Activated CD4-positive, alpha-beta T cell treated with anti-CD3 and anti-CD28 coated beads, Interleukin-2, amount 10 ng/mL, durations not matched to agents 24 days and 14 days (primary cell): ENCODE measurements at places on chromosomes 2 and 18. TPM values are rescaled to one million over a fixed set of nuclear protein-coding genes. Genes with fewer than 3 reads are reported as not detected.

DNA sequence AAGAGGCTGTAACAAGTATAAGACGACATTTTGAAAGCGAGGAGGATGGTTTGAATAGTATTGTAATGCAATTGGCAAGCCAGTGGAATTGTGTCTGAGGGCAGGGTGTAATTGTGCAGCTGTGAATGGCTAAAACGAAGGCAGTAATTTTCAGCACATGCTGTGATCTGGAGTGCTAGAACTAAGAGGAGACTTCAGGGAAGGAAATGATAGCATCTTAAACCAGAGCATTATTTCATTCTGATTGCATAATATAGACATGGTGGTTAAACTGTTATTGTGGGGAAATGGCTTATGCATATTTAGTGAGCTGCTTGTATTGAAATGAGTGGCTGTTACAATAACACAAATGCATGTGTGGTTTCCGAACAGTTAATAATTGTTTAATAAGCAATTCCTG, 36.3 kb downstream of the THSD7B start:
- H3K27me3 ChIP-seq, result no peaks in the 10 kb centered on the region
- no peak overlapping the region for H3K27ac ChIP-seq
- no peaks in the 10 kb centered on the region for H3K36me3 ChIP-seq
- DNase-seq, result no peak

GRCh38 chr2:221203125-221203524, 369.0 kb downstream of the EPHA4 start:
- no peaks in the 10 kb centered on the region for H3K36me3 ChIP-seq
- no peak overlapping the region for H3K4me3 ChIP-seq

GRCh38 chr2:65055422-65056214, 598 bp upstream of the CEP68 start:
- H3K27me3 ChIP-seq, result peaks cover 3% of the 10 kb centered on the region
- H3K4me1 ChIP-seq, result peaks cover 49% of the 10 kb centered on the region
- H3K36me3 ChIP-seq, result peaks cover 2% of the 10 kb centered on the region
- DNase-seq, result no peak

- no peak for DNase-seq
- no peak overlapping the region for H3K27ac ChIP-seq
- no peak overlapping the region for H3K4me3 ChIP-seq
- peaks cover 5% of the 10 kb centered on the region for H3K27me3 ChIP-seq
- no peaks in the 10 kb centered on the region for H3K4me1 ChIP-seq
Measured at GRCh38 chr2:187502467-187502866, 51.8 kb downstream of the TFPI start.

GRCh38 chr2:39135690-39136259, 14.9 kb upstream of the SOS1 start:
- H3K27me3 ChIP-seq, result no peaks in the 10 kb centered on the region
- H3K4me1 ChIP-seq, result peaks cover 55% of the 10 kb centered on the region
- H3K4me3 ChIP-seq, result peak overlapping the region; percentile 12
- H3K36me3 ChIP-seq, result no peaks in the 10 kb centered on the region

GRCh38 chr2:186595219-186595618, 5.4 kb downstream of the ITGAV start:
- no peaks in the 10 kb centered on the region for H3K27me3 ChIP-seq
- DNase-seq, result no peak
- no peak overlapping the region for H3K27ac ChIP-seq
- H3K36me3 ChIP-seq, result no peaks in the 10 kb centered on the region
- H3K4me1 ChIP-seq, result peaks cover 12% of the 10 kb centered on the region

DNA sequence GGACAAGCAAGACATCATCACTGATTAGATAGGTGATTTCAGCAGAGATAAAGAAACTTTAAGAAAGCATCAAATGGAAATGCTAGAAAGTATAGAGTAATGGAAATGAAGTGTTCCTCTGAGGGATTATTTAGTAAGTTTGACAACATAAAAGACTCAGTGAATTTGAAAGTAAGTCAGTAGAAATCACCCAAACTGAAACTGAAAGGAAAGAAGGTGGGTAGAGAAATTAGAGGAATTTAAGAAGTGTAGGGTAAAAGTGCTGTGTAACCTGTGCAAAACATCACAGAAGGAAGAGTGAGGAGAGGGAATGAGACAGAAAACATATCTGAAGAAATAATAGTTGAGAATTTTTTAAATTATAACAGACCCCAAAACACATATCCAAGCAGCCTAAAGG, 343.1 kb downstream of the CBLN2 start:
- peaks cover 4% of the 10 kb centered on the region for H3K4me1 ChIP-seq
- no peak overlapping the region for H3K27ac ChIP-seq
- no peak overlapping the region for H3K4me3 ChIP-seq
- H3K36me3 ChIP-seq, result no peaks in the 10 kb centered on the region
- H3K27me3 ChIP-seq, result no peaks in the 10 kb centered on the region

The EFR3B gene
- total RNA-seq, result 0.09 and 0.12 TPM in 2 replicates
